Right forelimb (tissue), 1 donor: ENCODE measurements at places on chromosomes 2 and 18.

DNA sequence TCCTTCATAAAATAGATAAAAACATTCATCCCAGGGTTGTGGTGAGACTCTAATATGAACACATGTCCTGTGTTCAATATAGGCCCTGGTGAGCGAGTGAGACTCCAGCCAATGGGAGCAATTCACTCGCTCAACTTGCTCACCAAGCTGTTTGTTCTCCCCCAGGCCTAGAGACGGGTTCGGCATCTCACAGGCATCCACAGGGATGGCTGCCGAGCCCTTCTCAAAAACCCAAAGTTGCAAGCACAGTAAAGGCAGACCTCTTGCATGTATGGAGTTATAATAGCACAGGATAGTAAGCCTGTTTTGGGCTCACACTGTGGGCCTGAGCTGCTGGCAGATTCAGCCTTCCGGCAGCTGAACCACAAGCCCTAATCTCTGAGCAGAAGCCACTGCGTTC is 15.7 kb downstream of the PARD6G start:
- no peak for DNase-seq

GRCh38 chr2:203484266-203485112 is 50.6 kb downstream of the RAPH1 start:
- DNase-seq = no peak

DNA sequence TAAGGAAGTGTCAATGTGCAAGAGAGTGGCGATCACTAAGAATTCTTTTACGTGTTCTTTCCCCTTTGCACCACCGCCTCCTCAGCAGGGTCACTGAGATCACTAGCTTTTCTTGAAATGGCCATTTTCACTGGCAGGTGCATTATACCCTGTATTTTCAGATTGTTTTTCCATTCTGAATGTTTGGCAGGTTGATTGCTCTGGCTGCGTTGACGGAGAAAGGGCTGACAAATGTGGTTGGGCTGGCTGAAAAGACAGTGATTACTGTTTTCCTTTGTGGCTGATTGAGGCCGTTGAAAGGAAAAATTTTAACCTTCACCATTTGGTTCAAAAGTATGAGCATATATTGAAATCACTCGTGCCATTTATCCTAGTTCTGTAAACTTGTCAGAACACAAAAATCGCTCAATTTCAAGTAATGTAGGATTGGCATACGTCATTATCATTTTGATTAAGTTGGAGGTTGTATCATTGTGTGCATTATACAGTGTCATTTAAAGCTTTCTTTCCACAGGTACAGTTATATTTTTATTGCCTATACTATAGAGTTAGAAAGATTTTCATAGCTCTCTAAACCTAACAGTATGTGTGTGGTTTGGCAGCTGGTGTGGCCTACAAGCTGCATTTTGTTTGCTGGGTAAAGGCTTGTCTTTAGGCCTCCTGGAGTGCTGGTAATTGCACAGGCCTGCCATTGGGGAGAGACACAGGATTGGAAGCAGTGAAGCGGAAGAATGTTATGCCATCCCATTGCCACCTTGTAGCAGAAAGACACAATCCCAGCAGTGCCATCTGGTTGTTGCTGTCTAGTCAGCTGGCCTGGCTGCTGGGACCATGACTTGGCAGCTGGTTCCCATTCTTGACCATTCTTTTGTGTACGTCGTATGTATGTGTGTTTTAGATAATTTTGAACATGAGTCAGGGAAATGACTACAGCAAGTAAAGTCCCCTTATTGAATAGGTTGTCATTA is 36.7 kb downstream of the DYNC1I2 start:
- DNase-seq = no peak

DNA sequence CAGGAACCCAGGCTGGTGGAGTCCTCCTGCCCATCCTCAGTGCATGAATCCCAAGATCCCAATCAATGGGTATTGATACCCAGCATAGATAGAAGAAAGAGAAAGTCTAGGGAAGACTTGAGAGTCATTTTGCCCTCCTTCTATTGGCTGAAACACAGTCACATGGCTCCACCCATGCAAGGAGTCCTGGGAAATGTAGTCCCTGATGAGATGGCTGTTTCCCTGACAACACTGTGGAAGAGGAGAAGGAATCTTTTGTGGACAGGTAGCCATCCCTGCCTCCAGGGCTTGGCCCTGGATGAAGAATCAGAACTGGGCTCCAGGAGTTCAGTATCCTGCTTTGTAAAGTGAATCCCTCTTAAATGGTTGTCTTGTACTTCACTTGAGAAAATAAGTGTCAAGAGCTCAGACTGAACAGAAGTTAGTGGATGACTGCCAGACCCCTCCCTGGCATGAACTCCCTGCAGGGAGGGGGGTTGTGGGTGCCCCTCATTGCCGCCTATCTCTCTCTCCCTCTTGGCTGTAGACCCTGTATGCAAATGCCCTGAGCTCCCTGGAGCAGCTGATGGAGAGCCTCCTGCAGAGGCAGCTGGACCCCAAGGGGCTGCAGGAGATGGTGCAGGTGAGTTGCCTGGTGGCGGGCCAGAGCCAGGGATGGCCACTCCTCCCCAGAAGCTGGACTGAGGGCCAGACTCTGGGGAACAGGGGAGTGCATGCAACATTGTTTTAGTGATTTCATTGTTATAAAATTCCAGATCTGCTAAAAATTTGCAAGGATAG is 36.1 kb downstream of the MROH2A start:
- peak; percentile 34 for DNase-seq

DNA sequence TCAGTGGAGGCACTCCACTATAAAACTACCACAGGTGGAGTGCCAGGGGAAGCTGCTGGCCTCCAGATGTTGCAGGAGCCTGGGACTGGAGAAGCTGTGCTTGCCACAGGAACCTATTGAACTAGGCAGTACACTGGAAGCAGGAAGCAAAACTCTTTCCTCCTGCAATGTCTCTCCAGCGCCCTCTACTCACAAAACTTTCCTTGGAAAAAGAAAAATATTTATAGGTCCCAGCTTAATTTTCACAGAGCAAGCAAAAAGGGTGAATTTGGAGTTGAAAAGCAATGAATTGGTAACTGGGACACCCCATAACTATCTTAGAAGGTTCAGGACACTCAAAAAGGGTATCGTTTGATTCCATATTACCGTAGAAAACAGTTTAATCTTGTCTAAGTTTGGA is 33.2 kb upstream of the REEP1 start:
- no peak for DNase-seq

DNA sequence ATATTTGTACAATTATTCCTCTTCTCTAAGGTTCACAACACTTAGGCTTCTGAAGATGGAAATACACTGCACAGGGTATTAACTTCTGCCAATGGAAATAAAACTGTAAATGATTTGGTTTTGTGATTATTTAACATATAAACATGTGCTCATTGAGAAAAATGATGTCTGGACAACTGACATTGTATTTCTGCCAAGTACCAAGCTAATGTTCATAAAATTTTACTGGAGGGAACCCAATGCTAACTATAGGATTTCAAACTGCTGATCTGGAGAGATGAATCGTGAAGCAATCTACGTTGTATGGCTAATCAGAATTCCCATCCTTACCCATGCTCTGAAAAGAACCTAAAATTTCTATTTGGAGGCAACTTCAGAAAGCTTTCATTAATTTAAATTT is 279.7 kb downstream of the NRXN1 start:
- no peak for DNase-seq

- DNase-seq = no peak
These were observed 57.8 kb downstream of the RBKS start for GRCh38 chr2:27832396-27832795.

GRCh38 chr2:136060416-136060815 is 57.5 kb downstream of the CXCR4 start:
- DNase-seq = no peak

DNA sequence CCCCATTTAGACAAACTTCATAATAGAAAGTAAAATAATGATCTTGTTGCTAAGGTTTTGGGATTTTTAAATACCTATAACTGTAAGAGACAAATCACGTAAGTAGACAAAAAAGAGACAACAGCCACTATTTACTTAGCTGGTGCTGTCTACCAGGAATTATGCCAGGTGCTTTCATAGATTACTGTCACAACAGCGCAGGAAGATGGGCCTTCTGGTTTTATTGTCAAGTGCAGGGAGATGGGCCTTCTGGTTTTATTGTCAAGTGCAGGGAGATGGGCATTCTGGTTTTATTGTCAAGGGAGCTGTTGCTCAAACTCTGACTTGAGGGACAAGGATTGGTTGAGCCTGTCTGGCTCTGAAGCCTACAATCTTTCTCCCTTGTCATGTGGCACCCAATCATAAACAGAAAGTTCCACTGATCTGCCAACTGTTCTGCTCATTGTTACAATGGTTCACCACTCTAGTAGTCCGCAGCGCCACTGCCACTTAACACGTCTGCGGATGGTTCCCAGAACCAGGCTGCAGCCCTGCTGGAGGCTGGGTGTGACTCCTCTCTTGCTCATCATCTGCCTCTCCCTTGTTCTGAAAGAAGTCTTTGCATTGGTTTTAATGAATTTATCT is 95.0 kb downstream of the RNF144A start:
- no peak for DNase-seq

DNA sequence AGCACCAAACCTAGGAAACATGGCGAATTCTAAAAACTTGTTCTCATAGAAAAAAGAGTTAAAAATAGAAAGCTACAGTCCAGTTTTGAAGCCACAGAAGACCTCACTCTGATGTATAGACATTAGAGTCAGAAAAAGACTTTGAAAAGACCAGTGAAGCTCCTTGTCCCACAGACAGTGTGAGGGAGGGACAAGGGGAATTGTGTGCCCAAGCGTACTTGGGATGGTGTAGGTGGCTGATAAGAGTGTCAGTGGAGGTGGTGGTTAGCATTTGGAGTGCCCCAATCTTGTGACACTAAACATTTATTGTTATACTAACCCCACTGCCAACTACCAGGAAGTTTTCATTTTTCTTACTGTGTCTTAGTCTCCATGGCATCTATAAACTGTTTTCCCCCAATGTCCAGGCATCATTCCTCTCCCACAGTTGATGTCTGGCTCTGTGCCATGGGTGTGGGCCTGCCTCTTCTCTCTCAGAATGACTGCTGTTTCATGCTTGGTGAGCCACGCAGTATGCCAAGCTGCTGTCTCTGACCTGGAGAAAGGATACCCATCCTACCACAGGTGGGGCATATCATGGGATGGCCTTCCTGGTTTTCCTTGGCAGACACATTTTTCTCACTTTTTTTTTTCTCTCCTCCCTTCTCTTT is 161.4 kb downstream of the RPIA start:
- no peak for DNase-seq

DNA sequence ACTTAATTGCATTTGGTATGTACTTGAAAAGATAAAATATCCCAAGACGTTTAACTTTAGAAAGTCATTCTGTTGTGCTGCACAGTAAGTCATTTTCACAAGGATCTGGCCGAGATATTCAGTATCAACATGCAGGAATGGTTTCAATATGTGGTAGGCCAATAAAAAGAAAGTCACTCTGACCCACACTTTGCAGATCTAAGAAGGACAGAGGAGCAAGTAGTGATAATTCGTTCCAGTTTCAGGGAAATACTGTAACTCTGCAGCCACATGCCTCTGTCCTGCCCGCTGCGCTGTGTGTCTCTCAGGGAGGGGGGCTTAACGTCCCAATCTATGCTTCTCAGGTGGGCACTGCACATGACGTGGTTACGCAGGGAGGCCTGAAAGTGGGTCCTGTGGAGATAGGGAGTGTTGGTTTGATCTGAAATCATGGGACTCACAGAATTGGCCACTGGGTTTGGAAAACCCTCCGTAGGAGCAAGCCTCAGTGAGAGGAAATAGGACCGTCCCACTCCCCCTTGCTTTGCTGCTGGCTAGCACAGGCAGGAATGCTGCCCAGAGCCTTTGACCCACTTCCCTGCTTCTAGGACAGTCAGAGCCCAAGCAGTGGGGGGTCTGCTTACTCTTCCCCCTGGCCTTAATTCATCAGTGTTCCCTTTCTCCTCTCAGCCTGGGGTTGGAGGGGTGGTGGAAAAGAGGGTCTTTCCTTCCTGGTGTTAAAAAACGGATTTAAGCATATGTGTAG is 314.7 kb upstream of the SPRED2 start:
- DNase-seq = peak; percentile 50

DNA sequence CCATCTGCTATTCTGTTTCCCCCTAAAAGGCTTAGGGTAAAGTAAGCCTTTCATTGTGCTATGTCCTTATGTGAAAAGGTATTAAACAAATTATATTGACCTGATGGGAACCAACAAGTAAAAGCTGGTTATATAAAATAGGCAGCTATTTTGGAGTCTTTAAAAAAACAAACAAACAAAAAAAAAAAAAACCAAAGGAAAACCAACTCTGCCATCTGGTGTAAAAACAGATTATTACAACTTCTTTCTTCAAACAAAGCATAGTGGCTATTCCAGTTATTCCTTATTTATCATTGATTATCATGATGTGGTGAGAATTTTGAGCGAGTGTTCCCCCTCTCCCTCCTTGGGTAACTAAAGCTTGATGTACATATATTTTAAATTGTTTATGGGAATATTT is 122.3 kb upstream of the FHL2 start:
- no peak for DNase-seq

DNA sequence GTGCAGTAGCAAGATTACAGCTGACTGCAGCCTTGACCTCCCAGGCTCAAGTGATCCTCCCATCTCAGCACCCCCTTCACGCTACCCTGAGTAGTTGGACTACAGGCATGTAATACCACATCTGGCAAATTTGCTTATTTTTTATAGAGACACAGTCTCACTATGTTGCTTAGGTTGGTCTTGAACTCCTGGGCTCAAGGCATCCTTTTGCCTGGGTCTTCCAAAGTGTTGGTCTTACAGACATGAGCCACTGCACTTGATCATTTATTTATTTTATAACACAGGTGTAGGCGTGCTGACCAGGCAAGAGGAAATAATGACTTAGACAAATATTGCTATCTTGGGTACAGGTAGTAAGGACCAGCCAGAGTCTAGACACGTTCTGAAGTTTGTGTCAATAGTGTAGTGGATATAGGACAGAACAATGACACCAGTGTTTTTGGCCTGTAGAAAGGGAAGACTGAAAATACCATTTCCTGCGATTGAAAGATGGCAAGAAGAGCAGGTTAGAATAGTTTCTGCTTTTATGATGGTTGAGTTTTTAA is 71.0 kb upstream of the THUMPD2 start:
- no peak for DNase-seq

GRCh38 chr2:146241023-146241422 is 1603.8 kb upstream of the ACVR2A start:
- no peak for DNase-seq

DNA sequence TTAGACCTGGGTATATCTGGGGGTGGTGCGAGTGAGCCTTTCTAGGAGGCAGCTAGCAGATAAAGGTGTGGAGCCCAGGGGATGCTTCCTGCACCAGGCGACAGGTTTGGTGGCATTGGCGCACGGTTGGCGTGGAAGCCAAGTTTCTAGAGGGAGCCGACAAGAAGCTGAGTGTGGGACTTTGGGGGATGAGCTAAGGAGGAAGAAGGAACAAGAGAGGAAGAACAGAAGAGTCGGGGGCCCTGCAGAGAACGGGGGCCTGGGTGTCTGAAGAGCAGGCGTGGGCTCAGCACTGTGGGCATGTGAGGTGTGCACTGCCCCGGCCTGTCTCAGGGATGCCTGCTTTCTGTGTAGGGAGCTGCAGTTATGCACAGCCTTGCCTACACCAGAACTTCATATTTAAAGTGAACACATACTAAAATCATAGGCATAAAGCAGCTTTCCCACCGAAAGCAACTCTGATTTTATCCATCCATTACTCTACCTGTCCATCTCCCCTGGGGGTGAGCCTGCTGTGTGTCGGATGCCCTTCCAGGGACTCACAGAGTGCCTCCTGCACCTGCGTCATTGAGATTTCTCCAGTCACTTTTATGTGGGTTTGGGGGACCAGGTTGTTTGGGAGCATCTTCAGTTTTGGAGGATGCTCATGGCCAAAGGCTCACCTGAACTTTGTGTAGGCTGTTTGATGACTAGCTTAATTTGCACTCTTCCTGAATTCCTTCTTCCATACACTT is 149.7 kb downstream of the LDLRAD4 start:
- no peak for DNase-seq

GRCh38 chr2:151357359-151357758 is at the start of gene TNFAIP6:
TNFAIP6 (plus strand) TSS chr2:151357592; CDS start chr2:151357667, 75 bp downstream.
- no peak for DNase-seq
